ENCODE measurements at places on chromosomes 7 and 10. TPM values are rescaled to one million over a fixed set of nuclear protein-coding genes. Genes with fewer than 3 reads are reported as not detected.

GRCh38 chr7:117839507-117839906, 33.7 kb downstream of the CTTNBP2 start:
- DNase-seq, result no peak
- no peaks in the 10 kb centered on the region for H3K27me3 ChIP-seq
- H3K4me3 ChIP-seq, result no peak overlapping the region
- H3K27ac ChIP-seq, result no peak overlapping the region

DNA sequence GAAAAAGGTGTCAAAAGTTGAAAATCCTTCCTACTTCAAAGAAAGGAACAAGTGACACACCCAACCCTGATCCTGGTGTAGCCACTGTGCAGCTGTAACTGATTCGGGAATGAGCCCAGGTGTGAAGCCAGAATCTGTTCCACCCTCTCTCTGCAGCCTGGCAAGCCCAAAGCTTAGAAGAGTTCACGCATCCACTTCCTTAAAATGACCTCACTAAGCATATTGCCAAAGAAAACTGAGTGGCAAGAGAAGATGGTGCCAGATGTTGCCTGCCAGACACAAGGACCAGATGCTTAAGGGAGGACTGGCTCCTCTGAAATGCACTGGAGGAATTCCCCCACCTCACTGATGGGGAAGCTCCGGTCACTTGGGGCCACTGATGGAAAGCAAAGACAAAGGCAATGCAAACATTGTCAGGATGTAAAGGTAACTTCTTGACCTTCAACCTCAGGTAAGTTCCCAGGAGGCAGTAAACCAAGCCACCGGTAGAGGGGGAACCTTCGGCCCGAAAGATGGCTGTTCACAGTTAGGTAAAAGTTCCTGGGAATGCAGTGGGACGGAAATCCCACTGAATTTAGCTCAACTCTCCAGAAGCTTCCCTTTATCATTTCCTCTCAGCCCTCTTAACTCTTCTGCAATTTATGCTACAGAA, 554.9 kb downstream of the KCNMA1 start:
- no peak for DNase-seq
- no peaks in the 10 kb centered on the region for H3K4me1 ChIP-seq
- no peaks in the 10 kb centered on the region for H3K36me3 ChIP-seq
- H3K4me3 ChIP-seq, result no peak overlapping the region

DNA sequence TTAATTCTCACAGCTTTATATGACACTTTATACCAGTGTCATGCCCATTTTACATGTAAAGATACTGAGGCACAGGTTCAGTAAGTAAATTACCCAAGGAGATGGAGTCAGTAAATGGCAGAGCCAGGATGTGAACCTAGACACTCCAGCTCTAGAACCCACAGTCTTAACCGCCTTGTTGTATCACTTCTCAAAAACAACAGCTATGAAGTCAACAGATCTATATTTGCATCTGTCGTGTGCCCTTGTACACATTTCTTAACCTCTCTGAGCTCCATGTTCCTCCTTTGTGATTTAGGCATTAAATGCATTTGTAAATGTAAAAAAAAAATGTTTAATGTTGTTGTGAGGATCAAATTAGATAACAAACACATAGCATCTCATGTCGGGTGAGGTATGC, 716.2 kb downstream of the SUGCT start:
- no peaks in the 10 kb centered on the region for H3K36me3 ChIP-seq
- H3K27ac ChIP-seq, result no peak overlapping the region
- H3K4me3 ChIP-seq, result no peak overlapping the region
- no peaks in the 10 kb centered on the region for H3K27me3 ChIP-seq

Gene PLEKHS1
- total RNA-seq, result 0.12 TPM

Gene ACSL5
- 63.7 TPM for total RNA-seq

DNA sequence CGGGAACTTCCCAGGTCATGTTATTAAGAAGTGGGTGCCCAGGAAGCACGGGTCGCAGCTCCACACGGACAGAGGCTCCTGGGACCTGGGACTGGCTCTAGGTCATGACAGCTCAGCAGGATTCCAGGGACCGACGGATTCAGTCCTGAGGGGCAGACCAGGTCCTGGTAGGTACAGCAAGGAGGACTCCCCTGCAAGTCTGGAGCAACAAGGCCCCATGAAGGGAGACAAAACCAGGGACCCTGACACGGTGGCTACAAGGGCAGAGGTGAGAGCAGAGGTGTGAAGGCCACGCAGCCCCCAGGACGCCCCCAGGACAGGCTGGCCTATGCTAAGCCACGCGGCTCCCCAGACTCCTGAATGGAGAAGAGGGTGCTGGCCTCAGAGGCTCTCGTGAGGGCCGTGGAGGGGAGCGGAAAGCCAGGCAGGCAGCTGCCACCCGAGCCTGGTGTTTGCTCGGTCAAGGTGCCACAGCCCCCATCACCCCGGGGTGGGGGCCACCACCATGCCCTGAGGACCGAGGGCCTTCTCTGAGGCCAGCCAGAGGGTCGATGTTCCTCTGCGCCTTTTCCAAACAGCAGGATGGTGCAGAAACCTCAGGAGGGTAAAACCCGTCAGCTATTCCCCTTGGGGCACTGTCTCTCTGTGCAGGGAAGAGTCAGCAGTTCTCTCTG, 348.9 kb downstream of the PTPRN2 start:
- no peak overlapping the region for H3K27ac ChIP-seq
- H3K4me3 ChIP-seq, result no peak overlapping the region
- H3K4me1 ChIP-seq, result no peaks in the 10 kb centered on the region
- no peaks in the 10 kb centered on the region for H3K27me3 ChIP-seq

GRCh38 chr10:82680608-82681007, 805.6 kb downstream of the NRG3 start:
- no peak for DNase-seq
- H3K4me1 ChIP-seq, result no peaks in the 10 kb centered on the region
- no peaks in the 10 kb centered on the region for H3K36me3 ChIP-seq
- no peaks in the 10 kb centered on the region for H3K27me3 ChIP-seq
- no peak overlapping the region for H3K27ac ChIP-seq
- no peak overlapping the region for H3K4me3 ChIP-seq

DNA sequence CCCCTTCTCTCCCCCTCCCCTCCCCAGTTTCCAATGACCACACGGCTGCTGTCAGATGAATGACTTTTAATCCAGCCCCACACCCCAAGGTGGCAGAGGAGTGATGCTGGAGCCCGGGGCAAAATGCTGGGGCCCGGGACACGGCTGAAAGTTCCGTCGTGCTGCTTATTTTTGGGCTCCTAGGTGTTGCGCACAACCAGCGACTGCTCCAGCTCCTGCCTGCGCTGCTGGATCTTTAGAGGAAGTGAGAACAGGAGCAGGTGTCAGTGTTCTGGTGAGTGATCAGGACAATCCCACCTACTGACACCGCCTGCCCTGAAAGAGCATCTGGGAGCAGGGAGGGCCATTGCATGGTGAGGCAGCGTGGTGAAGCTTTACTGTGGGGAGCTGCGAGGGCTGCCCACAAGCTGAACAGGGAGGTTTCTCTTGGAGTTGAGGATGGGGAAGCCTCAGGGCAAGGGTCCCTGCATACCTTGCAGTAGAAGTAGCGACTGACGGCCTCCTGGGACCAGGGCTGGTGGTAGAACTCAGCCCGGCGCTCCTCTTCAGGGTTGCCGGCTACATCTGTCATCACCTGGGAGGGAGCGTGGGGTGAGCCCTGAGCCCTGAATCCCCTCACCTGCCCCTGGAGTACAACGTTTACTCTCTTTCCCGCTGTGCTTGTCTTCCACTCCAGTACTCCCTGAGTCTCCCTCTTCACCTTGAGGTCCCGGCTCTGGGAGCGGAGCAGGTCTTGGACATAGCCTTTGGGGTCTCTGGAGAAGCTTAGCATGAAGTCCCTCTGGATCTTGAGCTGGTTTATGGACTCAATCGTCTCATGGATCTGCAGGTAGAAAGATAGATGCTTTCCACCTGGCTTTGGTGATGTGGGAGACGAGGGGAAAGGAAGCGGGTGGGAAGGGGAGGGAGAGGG, 6.9 kb downstream of the CHPF2 start:
- H3K4me1 ChIP-seq, result peaks cover 16% of the 10 kb centered on the region
- no peak overlapping the region for H3K4me3 ChIP-seq
- no peak for DNase-seq

Gene EPHA1
- 5.0 TPM for total RNA-seq

DNA sequence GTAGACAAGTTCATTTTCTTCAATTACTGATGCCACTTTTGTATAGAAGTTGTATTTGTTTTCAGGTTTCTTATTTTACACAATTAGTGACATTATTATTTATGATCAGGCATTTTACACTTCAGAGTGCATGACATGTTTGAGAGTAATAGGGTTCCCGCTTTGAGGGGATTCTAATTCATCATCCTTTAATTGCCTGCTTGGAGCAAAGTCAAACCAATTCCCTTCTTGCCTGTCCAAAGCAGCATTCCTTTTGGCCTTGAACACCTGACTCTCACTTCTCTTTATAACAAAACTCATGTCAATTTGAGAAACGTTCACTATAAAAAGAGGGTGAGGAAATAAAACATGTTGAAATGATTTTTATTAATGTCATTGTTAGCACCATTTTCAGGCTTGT, 1149.4 kb downstream of the NXPH1 start:
- no peak for DNase-seq
- no peak overlapping the region for H3K4me3 ChIP-seq
- no peak overlapping the region for H3K27ac ChIP-seq
- H3K27me3 ChIP-seq, result no peaks in the 10 kb centered on the region
- no peaks in the 10 kb centered on the region for H3K36me3 ChIP-seq
- H3K4me1 ChIP-seq, result no peaks in the 10 kb centered on the region

- H3K36me3 ChIP-seq, result no peaks in the 10 kb centered on the region
- peak overlapping the region; percentile 79 for H3K4me3 ChIP-seq
- DNase-seq, result peak; percentile 39
- peaks cover 59% of the 10 kb centered on the region for H3K4me1 ChIP-seq
Measured at GRCh38 chr7:44750921-44751571, 2.4 kb downstream of the ZMIZ2 start.

Gene TBX20
- total RNA-seq, result 1.5 TPM

GRCh38 chr10:60998932-60999331, 54.9 kb upstream of the RHOBTB1 start:
- no peak for DNase-seq
- no peak overlapping the region for H3K27ac ChIP-seq
- peaks cover 4% of the 10 kb centered on the region for H3K27me3 ChIP-seq
- H3K4me3 ChIP-seq, result no peak overlapping the region
- no peaks in the 10 kb centered on the region for H3K36me3 ChIP-seq
- H3K4me1 ChIP-seq, result no peaks in the 10 kb centered on the region

Gene SLC26A4
- total RNA-seq, result 0.10 TPM

GRCh38 chr7:149023662-149024061, 4.6 kb downstream of the PDIA4 start:
- no peak overlapping the region for H3K27ac ChIP-seq
- peaks cover 29% of the 10 kb centered on the region for H3K4me1 ChIP-seq
- H3K27me3 ChIP-seq, result no peaks in the 10 kb centered on the region
- no peak for DNase-seq
- no peak overlapping the region for H3K4me3 ChIP-seq

Gene GNGT1
- not detected for total RNA-seq

GRCh38 chr10:118800920-118801319, 46.1 kb upstream of the CACUL1 start:
- no peaks in the 10 kb centered on the region for H3K36me3 ChIP-seq
- peak; percentile 6 for DNase-seq
- no peaks in the 10 kb centered on the region for H3K4me1 ChIP-seq
- H3K27ac ChIP-seq, result no peak overlapping the region
- H3K27me3 ChIP-seq, result peaks cover 3% of the 10 kb centered on the region

DNA sequence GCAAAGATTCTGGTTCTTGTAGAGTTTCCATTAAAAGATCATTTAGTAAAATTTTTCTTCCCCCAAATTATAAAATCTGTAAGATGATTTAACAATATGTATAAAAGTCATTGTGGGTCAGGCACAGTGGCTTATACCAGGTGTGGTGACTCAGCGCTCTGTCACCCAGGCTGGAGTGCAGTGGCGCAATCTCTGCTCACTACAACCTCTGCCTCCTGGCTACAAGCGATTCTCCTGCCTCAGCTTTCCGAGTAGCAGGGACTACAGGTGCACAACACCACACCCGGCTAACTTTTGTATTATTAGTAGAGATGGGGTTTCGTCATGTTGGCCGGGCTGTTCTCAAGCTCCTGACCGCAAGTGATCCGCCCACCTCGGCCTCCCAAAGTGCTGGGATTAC, 68.0 kb downstream of the SEPTIN14 start:
- no peaks in the 10 kb centered on the region for H3K4me1 ChIP-seq
- H3K27me3 ChIP-seq, result no peaks in the 10 kb centered on the region
- H3K27ac ChIP-seq, result no peak overlapping the region
- no peak overlapping the region for H3K4me3 ChIP-seq
- H3K36me3 ChIP-seq, result no peaks in the 10 kb centered on the region

Gene CYP26C1
- total RNA-seq, result not detected

- no peaks in the 10 kb centered on the region for H3K36me3 ChIP-seq
- no peak overlapping the region for H3K4me3 ChIP-seq
- DNase-seq, result no peak
Measured at GRCh38 chr10:70513848-70514309, 35.3 kb downstream of the PALD1 start.

DNA sequence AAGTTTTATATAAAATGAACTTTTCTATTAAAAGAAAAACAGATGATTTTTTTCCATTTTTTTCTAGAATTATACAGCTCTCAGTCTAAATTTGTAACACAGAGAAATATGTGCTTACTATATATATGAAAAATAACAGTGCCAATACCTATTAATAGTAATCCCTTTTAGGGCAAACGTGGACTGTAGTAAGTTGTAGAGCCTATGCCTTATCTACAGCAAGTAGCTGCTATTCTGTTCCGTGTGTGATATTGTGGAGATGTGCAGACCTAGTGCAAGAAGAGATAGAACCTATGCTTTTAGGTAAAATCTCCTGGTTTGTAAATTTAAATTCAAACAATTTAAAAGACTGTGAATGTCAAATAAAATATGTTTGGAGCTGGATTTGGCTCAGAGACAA, 72.9 kb downstream of the FAS start:
- DNase-seq, result no peak
- H3K27me3 ChIP-seq, result peaks cover 7% of the 10 kb centered on the region
- H3K4me1 ChIP-seq, result no peaks in the 10 kb centered on the region
- H3K36me3 ChIP-seq, result no peaks in the 10 kb centered on the region
- no peak overlapping the region for H3K27ac ChIP-seq

Gene MSMB
- total RNA-seq, result not detected

DNA sequence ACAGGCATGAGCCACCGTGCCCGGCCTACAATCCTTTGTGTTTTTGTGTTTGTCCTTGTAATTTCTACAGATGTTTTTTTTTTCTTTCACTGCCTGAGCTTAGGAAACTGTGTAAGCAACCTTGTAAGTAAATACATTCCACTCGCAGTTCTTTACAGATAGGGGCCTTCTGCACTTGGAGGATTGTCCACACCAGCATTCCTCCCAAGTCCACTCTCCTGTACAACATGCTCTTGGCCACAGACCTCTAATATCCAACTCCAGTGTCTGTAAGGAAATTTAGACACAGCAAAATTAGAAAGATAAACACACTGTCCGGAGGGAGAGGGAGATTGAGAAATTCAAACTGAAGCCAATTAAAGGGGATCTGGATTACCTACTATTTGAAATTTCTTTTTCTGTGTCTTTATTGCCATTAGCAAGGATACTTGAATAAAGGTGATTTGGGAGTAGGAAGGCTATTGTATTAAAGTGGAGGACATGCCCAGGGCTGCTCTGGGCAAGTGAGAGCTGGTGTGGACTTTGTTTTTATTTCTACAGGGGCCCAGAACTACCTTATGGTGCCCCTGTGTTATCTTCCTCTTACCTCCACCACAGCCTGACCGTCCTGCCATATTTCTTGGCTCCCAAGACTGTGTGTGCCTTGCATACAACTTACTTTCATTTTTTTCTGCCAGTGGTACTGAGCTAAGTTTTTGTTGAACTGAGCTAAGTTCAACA, 9.7 kb downstream of the MXI1 start:
- no peak overlapping the region for H3K4me3 ChIP-seq
- no peak overlapping the region for H3K27ac ChIP-seq
- no peaks in the 10 kb centered on the region for H3K27me3 ChIP-seq
- H3K36me3 ChIP-seq, result no peaks in the 10 kb centered on the region

GRCh38 chr10:122075171-122075570, 86.2 kb downstream of the TACC2 start:
- H3K27me3 ChIP-seq, result no peaks in the 10 kb centered on the region
- H3K36me3 ChIP-seq, result no peaks in the 10 kb centered on the region
- no peaks in the 10 kb centered on the region for H3K4me1 ChIP-seq
- H3K4me3 ChIP-seq, result no peak overlapping the region
- no peak overlapping the region for H3K27ac ChIP-seq

All from CD4-positive, CD25-positive, alpha-beta regulatory T cell (primary cell).